ENCODE measurements at places on chromosomes 1 and 21.
A peak's percentile ranks its signal among the peaks of the same experiment; 100 is the strongest.

DNA sequence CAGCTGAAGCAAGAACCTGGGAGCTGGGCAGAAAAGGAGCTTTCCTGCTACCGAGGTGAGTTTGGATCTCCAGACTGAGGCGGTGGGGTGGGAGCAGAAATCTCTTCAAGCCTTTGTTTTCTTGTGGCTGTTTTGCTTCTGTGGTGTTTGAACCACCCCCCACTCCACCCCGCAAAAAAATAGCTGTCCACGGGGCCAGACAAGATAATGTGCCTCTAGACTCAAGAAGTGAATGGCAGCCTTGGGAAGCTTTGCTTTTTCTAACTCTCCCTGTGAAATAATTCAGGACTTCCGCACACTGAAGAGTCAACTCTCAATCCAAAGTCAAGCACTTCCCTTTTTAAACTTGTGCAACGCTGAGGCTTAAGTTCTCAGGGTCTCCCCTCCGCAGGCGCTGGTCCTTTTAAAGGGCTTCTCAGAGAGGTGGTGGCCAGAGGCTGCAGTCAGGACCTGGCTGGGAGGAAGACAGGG, 159.6 kb upstream of the COA6 start:
- no peak for DNase-seq

DNA sequence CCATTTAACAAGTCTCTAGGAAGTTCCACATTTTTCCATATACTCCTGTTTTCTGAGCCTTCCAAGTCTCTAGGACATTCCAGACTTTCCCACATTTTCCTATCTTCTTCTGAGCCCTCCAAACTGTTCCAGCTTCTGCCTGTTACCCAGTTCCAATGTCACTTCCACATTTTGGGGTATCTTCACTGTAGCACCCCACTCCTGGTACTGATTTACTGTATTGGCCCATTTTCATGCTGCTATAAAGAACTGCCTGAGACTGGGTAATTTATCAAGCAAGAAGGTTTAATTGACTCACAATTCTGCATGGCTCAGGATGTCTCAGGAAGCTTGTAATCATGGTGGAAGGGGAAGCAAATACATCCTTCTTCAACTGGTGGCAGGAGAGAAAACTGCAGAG, 285.0 kb downstream of the LRRIQ3 start:
- DNase-seq = no peak

GRCh38 chr1:246587606-246588005, 21.4 kb downstream of the CNST start:
- DNase-seq = no peak

DNA sequence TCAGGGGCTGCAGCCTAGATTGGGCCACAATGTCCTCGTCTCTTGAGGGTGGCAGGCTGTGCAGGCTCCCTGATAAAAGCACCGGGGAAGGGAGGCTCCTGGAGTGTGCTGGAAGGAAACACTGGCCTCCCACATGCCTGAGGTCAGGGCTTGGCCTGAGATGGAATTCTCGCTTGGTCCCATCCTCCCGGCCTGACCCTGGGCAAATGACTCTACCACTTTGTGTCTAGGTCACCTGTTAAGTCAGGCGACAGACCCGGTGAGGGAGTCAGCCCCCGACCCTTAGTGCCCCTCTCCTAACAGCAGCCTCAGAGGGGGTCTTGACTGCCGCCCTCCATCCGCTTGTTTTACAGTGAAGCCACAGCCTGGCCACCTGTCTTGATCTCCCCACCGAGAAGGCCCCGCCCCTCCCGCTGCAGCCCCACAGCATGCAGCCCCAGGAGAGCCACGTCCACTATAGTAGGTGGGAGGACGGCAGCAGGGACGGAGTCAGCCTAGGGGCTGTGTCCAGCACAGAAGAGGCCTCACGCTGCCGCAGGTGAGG, 2.5 kb downstream of the SMIM1 start:
- DNase-seq = no peak

GRCh38 chr21:30515681-30516080, 13.7 kb upstream of the KRTAP19-5 start:
- no peak for DNase-seq

DNA sequence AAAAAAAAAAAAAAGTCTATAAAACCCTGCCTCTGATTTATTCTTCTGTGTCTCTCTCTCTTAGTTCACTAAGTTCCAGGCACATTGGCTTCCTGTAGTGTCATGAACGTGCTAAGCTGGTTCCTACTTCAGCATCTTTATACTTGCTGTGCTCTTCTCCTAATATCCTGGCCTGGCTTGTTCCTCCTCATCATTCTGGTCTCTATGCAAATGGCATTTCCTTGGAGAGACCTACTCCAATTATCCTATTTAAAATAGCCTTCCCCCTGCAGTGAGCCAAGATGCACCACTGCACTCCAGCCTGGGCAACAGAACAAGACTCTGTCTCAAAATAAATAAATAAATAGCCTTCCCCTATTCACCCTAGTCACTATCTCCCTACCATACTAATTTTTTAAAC, 9.7 kb upstream of the CLCC1 start:
- DNase-seq = no peak

DNA sequence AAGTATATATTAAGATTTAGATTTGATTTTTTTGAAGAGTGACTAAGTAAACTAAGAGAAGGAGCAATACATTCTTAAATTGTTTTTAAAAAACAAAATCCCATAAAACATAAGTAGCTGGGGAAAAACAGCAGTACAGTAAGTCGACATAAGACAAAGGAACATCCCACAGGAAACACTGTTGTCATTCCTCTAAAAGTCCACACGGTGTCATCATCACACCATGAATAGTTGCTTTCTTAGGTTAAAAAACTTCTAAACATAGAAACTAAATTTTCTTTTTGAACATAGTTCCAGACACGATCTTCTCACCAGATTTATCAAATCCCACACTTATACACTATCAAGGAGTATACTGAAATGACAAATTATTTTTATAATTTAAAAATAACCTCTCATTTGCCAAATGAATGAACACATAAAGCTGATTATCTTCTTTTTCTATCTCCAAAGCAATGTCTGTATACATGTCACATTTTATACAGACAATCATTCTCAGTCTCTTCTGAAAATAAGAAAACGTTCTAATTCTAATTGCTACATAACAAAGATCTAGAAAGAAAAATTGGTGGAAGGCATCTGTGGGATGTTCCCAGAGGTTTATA, 15.8 kb downstream of the ODF2L start:
- DNase-seq = peak; percentile 18

- DNase-seq = no peak
Observed at GRCh38 chr1:198841477-198841876, 202.6 kb downstream of the PTPRC start.

GRCh38 chr1:169106921-169107602, 572 bp downstream of the ATP1B1 start:
- no peak for DNase-seq

GRCh38 chr21:33411949-33412430, 8.8 kb downstream of the IFNGR2 start:
- no peak for DNase-seq

- DNase-seq = peak; percentile 17
Observed at GRCh38 chr1:24437631-24438396, 22.2 kb downstream of the NIPAL3 start.

- peak; percentile 80 for DNase-seq
Observed at GRCh38 chr1:205325334-205325884, 3.9 kb upstream of the NUAK2 start.

DNA sequence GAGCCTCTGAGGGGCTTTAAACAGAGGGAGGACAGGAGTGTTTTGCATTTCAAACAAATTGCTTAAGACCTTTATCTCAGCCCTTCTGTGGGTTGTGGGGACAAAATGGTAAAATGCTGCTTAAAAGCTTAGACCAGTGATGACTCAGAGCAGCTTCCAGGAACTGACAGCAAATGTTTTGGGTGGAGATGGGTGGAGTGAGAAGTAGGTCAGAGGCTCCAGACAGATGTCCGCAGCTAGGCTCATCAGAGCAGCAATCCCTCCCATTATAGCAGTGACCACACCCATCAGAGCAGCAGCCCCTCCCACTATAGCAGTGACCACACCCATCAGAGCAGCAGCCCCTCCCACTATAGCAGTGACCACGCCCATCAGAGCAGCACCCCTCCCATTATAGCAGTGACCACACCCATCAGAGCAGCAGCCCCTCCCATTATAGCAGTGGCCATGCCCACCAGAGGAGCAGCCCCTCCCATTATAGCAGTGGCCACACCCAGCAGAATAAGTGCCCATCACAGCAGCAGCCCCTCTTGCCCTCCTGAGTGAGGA, 532.2 kb downstream of the MATN1 start:
- DNase-seq = peak; percentile 25

DNA sequence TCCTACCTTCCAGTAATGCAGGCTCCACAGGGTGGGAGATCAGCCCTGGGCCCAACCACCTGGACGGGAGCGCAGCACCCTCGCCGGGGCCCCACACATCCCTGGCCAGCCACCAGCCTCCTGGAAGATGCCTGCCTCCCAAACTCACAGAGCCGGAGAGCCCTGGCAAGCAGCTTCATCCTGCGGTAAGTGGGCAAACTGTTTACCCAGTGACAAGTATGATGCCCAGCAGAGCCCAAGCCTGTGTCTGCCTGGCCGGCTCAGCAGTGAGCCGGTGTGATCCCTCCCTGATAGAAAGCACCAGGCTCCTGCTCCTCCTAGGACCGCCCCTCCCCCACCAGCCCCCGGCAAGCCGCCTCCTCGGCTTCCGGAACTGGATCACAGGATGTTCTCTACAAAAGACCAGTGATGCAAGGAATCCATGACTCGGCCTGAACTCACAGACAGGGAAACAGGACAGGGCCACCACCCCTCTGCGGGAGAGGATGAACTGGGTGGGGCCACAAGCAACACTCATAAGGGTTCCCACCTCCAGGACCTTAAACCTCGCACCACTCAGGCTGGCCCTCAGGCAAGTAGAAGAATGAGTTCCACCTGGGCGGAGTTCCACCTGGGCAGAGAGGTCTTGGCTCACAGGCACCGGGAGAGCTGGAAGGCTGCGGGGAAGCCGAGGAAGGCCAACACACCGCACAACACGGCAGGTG, 7.9 kb downstream of the ACOT7 start:
- no peak for DNase-seq

DNA sequence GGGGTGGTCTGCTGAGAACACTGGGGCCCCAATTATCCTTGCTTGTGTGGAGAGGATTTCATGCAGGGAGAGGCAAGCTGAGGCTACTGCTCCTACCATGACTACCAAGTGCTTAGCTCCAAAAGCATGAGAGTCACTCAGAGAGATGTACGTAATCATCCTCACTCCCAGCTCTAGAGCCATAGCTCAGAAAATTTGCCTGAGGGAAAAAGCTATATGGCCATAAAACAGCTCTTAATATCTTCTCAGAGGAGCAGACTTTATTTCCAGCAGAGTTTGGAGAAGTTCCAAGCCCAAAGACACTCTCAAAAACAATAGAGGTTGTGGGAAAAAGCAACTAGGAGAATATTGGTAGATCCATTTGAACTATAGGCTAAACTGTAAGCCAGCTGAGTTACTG, 106.4 kb upstream of the PBX1 start:
- no peak for DNase-seq

GRCh38 chr1:100921110-100921706, 25.3 kb downstream of the SLC30A7 start:
- DNase-seq = no peak

DNA sequence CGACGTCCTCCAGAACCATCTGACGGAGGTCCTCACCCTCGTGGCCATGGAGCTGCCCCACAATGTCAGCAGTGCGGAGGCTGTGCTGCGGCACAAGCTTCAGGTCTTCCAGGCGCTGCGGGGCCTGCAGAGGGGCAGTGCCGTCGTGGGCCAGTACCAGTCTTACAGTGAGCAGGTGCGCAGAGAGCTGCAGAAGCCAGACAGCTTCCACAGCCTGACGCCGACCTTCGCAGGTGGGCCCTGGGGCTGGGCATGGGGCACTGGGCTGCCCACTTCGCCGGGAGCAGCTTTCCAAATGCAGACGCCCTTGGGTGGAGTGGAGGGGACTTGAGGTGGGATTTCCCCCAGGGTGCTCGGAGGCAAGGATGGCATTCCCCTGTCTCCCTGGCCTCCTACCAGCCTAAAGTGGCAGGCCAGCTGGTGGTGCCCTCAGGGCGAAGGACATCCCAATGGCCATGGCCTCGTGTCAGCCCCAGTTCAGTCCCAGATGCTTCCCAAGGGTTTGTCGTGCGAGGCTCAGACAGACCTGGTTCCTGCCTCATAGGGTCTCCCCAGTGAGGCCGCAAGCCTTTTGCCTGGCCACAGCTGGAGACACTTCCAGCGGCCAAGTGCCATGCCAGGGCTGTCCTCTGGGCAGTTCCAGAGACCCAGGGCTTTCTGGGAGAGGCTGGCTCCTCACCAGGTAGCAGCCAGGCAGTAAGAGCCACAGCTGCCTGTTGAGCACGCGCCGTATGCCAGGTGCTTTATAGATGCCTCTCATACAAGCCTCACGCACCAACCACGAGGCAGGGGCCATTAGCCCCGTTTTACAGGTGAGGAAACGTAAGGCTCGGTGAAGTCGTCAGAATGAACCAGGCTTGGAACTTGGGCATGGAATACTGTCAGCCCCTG, 27.8 kb downstream of the H6PD start:
- DNase-seq = no peak

DNA sequence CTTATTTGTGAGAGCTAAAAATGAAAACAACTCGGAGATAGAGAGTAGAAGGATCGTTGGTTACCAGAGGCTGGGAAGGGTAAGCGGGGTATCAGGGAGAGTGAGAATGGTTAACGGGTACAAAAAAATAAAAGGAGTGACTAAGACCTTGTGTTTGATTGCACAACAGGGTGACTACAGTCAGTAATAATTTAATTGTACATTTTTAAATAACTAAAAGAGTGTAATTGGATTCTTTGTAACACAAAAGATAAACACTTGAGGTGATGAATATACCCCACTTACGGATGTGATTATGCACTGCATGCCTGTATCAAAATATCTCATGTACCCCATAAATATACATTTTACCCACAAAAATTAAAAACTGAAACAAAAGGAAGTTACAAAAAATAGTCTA, 29.4 kb downstream of the FOXJ3 start:
- DNase-seq = no peak

- no peak for DNase-seq
Observed at GRCh38 chr1:183306317-183307042, 111.7 kb downstream of the NMNAT2 start.

GRCh38 chr21:37119421-37120218, 46.6 kb downstream of the TTC3 start:
- no peak for DNase-seq

GRCh38 chr1:163414778-163415177, 93.0 kb downstream of the NUF2 start:
- no peak for DNase-seq

- no peak for DNase-seq
Observed at GRCh38 chr1:49424782-49425181, 599.0 kb downstream of the AGBL4 start.
